ENCODE measurements at places on chromosomes 5 and 9. TPM values are rescaled to one million over a fixed set of nuclear protein-coding genes. Genes with fewer than 3 reads are reported as not detected.

GRCh38 chr9:4743131-4743875 lies 2.3 kb upstream of the AK3 start:
- no peaks in the 10 kb centered on the region for H3K27me3 ChIP-seq
- peak overlapping the region; percentile 25 for H3K27ac ChIP-seq
- H3K4me1 ChIP-seq = peaks cover 24% of the 10 kb centered on the region
- no peak for DNase-seq
- H3K36me3 ChIP-seq = peaks cover 4% of the 10 kb centered on the region
- no peak overlapping the region for H3K4me3 ChIP-seq

- DNase-seq = no peak
- H3K27ac ChIP-seq = no peak overlapping the region
- H3K4me3 ChIP-seq = no peak overlapping the region
- no peaks in the 10 kb centered on the region for H3K27me3 ChIP-seq
- no peaks in the 10 kb centered on the region for H3K4me1 ChIP-seq
- H3K36me3 ChIP-seq = no peaks in the 10 kb centered on the region
These were observed 43.7 kb upstream of the MIER3 start for GRCh38 chr5:56995596-56995995.

DNA sequence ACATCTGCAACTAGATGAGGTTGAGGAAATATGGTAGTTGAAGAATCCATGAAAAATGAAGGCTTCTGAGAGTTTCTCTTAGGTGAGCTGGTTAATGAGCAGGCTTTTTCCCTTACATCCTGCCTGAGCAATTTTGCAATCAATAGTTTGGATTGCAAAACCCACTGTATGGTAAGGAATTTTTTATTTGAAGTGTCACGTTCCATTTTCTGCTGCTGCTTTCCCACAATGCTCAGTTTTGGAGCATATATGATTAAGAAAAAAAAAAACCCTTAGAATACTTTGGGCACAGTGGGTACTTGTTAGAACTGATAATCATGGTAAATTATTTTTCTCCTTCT lies 144.2 kb downstream of the PCSK1 start:
- DNase-seq = no peak
- peaks cover 4% of the 10 kb centered on the region for H3K27me3 ChIP-seq
- no peak overlapping the region for H3K4me3 ChIP-seq
- H3K4me1 ChIP-seq = no peaks in the 10 kb centered on the region
- H3K27ac ChIP-seq = no peak overlapping the region

DNA sequence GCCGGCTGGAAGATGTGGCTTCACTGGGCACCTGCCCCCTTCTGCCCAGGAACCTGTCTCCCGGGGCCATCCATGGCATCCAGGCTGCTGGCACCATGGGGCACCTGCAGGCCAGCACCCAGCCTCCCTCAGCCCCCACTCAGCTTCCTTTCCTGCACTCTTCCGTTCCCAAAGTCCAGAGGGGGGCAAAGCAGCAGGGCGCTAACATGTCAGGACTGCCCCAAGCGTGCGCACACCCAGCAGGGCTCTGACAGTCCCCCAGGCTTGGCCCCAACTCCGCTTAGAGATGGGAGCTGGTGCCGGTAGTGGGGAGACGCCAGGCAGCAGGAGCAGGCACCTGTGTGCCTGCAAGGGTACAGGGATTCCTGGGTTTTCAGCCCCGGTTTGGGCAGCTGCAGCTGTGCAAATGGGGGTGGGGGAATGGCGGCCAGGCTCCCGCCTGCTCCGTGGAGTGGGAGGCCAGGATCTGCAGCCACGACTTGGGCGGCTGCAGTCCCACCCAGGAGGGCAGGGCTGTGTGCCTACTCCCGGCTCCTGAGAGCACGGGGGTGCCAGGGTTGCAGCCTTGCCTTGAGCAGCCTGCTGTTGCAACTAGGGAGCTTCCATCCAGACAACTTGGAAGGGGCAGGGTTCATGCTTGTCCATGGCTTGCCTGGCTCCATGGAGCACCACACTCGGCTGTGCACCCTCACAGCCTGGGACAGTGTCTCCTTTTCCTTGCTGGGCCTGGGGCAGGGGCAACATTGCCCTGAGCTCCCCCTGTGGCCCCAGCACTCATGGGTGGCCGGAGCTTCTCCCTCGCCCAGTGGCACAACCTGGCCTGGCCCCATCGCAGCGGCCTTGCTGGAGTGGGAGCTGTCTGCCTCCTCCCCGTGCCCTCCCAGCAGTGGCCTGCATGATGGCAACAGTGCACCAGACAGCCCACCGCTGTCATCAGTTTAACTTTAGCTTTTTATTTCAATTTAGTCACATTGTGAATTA lies 561.1 kb downstream of the MTRR start:
- H3K27me3 ChIP-seq = no peaks in the 10 kb centered on the region
- H3K36me3 ChIP-seq = no peaks in the 10 kb centered on the region
- no peak overlapping the region for H3K27ac ChIP-seq
- H3K4me1 ChIP-seq = no peaks in the 10 kb centered on the region
- no peak overlapping the region for H3K4me3 ChIP-seq

DNA sequence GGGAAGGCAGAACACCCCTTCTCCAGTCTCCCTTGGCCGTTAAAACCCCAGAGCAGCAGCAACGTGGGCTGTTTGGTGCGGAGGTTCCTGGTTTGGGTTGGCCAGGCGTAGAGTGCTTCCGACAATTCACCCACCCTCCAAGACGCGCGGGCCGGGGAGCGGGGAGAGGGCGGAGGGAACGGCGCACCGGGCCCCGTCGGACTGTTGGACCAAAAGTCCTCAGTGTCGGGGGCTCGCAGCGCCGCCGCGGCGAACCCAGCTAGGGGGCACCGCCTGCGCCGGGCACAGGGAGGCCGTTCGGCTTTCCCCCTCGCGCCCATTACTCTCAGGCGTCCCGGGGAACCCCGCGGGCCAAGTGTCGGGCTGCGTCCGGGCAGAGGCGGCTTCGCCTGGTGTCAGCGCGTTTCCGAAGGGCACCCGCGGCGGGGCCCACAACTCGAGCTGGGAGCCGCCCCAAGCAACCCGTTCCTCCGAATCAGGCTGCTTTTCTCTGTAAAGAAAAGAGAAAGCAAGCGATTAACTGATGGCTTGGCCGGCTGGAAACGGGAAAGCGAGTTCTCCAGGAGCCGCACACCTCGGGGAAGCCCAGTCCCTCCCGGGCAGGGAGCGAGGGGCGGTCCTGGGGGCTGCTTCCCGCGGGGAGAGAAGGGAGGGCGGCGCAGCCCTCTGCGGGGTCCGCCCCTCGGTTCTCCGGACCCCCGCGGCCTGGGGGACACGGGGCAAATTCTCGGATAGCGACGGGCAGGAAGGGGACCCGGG lies 145.5 kb downstream of the ERCC6L2 start:
- H3K36me3 ChIP-seq = peaks cover 12% of the 10 kb centered on the region
- peaks cover 21% of the 10 kb centered on the region for H3K4me1 ChIP-seq
- H3K27ac ChIP-seq = no peak overlapping the region
- peak overlapping the region; percentile 71 for H3K4me3 ChIP-seq
- DNase-seq = no peak

DNA sequence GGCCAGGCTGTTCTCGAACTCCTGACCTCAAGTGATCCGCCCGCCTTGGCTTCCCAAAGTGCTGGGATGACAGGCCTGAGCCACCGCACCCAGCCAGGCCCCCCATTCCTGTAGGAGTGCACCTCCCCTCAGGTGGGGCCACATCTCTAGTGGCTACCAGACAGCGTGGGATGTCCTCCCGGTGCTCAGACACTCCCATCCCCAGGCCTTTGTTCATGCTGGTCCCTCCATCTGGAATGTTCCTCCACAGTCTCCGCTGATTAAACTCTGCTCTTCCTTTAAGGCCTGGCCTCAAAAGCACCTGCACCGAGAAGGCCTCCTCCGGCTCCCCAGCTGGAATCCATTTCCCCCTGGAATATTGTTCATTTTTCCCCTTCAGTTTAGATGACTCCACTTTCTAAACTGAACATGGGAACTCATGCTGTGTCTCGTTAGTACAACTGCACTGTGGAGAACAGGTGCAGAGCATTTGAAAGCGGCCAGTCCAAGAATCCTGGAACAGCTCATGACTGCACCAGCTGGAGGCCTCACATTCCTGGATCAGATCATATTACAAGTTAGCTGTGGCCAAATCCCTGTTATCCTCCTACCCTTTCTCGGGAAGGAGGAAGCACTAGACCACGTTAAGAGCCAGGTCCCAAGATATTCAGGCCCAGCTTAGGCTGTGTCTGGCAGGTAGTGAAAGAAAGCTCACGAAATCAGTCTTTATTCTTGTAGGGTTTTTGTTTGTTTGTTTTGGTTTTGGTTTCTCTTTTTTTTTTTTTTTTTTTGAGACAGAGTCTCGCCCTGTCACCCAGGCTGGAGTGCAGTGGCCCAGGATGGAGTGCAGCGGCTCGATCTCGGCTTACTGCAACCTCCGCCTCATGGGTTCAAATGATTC lies 10.8 kb upstream of the PRRC2B start:
- H3K4me1 ChIP-seq = no peaks in the 10 kb centered on the region
- no peak overlapping the region for H3K27ac ChIP-seq
- no peak for DNase-seq
- H3K36me3 ChIP-seq = no peaks in the 10 kb centered on the region

GRCh38 chr9:92295827-92296258 lies 2.3 kb upstream of the IARS1 start:
- DNase-seq = no peak
- H3K27me3 ChIP-seq = no peaks in the 10 kb centered on the region
- no peak overlapping the region for H3K27ac ChIP-seq
- H3K4me3 ChIP-seq = no peak overlapping the region
- peaks cover 54% of the 10 kb centered on the region for H3K36me3 ChIP-seq

The BHMT2 gene
- total RNA-seq = not detected

The PRRX2 gene
- total RNA-seq = not detected

DNA sequence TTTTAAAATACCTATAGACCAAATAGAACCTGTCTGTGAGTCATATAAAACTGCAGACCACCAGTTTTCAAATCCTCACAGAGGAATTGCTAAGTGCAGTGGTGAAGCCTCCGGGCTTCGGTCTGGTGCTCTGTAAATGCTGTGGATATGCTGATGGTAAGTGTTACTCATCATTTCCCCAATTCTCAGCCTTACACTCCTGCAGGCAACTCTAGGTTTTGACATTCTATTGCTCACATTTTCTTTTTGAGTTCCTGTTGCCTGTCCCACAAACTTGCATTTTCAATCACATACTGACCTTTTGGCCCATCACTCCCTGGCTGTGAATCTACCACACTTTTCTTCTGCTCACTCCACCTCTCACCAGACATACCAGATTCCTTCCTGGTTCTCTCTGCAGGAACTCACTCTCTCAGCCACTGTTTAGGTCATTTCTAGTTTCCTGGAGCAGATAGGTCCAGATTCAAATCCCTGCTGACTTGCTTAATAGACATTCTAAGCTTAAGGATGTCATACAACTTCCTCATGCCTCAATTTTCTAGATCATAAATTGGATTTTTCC lies 192.9 kb downstream of the RAB3C start:
- H3K4me1 ChIP-seq = no peaks in the 10 kb centered on the region
- no peaks in the 10 kb centered on the region for H3K36me3 ChIP-seq
- H3K4me3 ChIP-seq = no peak overlapping the region
- DNase-seq = no peak
- no peak overlapping the region for H3K27ac ChIP-seq

The SV2C gene
- not detected for total RNA-seq

GRCh38 chr5:35665096-35665495 lies 47.4 kb downstream of the SPEF2 start:
- H3K4me3 ChIP-seq = no peak overlapping the region
- no peaks in the 10 kb centered on the region for H3K4me1 ChIP-seq
- H3K36me3 ChIP-seq = no peaks in the 10 kb centered on the region
- H3K27ac ChIP-seq = no peak overlapping the region

DNA sequence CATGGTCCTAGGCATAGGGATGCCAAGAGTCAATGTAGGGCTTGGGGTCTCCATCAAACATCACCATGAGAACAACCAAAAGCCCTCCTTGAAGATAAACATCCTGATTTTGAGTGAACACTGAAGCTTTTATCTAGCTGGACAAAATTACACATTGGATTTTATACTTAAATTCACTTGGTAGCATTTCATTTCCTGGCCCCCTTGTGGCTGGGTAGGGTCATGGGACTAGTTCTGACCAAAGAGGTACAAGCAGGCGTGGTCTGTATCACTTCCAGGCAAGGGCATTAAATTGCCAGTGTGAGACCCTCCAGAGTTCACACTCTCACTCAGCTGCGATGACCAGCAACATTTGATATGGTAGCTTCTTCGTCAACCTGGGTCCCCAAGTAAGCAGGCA lies 320.3 kb downstream of the ACTL7B start:
- H3K27me3 ChIP-seq = peaks cover 4% of the 10 kb centered on the region
- no peak overlapping the region for H3K27ac ChIP-seq
- no peak overlapping the region for H3K4me3 ChIP-seq
- no peak for DNase-seq
- H3K4me1 ChIP-seq = no peaks in the 10 kb centered on the region
- H3K36me3 ChIP-seq = no peaks in the 10 kb centered on the region

DNA sequence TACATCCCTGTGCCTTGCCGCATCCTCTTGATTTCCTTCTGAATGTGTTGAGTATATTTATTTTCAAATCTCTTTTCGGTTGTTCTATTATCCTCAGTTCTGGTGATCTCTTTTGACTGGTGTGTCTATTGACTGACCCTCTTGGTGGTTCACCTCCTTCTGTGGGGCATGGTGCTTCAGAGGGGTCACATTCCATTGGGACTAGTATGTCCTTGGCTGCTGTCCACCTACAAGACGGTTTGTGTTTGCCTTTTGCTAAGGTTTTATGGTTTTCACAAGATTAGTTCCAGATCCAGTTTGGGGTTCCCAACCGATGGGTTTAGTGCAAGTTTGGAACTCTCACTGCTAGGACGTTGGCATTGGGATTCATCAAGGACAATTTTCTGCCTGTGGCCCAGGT lies 66.6 kb downstream of the PHF2 start:
- H3K27ac ChIP-seq = no peak overlapping the region
- H3K36me3 ChIP-seq = peaks cover 63% of the 10 kb centered on the region
- H3K4me1 ChIP-seq = no peaks in the 10 kb centered on the region
- H3K27me3 ChIP-seq = no peaks in the 10 kb centered on the region
- DNase-seq = no peak

DNA sequence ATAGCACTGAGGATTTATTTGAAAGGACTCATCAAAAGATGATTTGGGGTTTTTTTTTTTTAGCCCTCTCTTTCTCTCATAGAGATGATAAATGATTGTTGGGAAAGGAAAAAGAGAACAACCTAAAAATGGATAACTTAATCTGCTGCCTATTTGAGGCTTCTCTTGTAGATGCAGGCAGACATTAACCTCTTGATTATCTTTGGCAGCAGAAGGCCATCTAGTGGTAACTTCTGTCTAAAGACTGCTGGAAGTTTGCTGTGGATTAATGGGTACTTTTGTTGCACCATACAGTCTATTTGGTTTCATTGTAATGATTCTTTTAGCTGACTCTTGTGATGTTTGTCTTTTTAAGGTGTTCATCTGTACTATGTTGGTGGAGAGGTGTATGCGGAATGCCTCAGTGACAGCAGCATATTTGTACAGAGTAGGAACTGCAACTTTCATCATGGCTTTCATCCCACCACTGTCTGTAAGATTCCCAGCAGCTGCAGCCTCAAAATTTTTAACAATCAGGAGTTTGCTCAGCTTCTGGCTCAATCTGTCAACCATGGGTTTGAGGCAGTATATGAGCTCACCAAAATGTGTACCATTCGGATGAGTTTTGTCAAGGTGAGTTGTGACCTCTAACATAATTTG lies 18.8 kb downstream of the SMIM32 start:
- H3K36me3 ChIP-seq = peaks cover 62% of the 10 kb centered on the region
- DNase-seq = no peak
- H3K4me1 ChIP-seq = no peaks in the 10 kb centered on the region
- no peaks in the 10 kb centered on the region for H3K27me3 ChIP-seq

- no peak overlapping the region for H3K4me3 ChIP-seq
- no peaks in the 10 kb centered on the region for H3K4me1 ChIP-seq
- peaks cover 2% of the 10 kb centered on the region for H3K27me3 ChIP-seq
- no peaks in the 10 kb centered on the region for H3K36me3 ChIP-seq
These were observed 12.6 kb downstream of the ZNF462 start for GRCh38 chr9:106875529-106875928.

The GPR150 gene
- total RNA-seq = 0.60 TPM

Data from activated B cell treated with CpG ODN at 0.5 μM for 24 hours (primary cell).